Posterior vena cava (tissue), 2 donors: ENCODE measurements at places on chromosomes 2 and 18.

GRCh38 chr18:35999925-36000324 lies 27.4 kb downstream of the RMP24 start:
- DNase-seq: no peak

DNA sequence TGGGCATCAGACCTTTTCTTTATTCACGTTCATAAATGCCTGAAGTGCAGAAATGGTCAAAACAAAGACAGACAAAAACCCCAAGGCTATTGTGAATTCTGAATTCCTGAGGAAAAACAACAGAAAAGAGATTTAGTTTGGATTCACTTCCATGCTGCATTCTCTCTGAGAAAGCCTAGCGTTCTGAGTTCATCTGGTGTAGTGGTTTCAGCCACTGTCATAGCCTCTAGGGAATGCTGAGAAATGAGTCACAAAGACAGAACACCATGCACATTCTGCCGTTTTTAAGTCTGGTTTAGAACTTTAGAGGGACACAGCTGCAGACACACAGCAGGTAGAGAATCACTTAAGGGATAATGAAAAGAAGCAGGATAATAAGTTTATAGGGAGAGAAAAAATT lies 93.8 kb downstream of the LRP1B start:
- no peak for DNase-seq

DNA sequence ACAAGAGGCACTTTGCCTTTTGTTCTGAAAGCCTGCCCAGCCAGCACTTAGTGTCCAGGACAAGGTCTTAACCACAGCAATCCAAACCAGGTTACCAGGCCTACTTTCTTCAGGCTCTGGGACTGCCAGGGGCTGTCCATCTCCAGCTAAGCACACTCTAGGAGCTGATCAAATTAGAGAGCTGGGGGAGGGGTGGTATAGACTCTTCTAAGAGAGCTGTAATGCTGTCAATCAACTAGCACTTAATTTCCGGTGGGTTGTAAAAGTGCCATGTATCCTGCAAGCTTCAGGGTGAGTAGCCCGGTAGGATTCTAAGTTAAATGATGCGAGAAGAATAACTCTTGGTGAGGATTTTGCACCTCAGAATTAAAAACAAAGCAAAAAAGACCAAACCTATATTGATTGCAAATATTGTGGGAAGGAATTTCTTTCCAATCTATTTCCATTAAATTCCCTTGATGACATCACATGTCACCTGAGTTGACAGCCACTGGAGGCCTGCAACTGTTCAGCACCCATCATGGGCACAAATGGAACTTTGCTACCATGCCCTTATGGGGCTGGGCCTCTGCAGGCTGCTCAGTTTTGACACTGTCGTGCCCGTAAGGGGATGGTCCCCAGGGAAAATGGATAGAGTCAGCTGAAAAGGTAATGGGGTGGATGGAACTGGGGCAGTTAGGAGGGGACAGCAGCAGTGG lies 8.7 kb upstream of the COX7A2L start:
- DNase-seq: no peak

- DNase-seq: no peak
Observed at GRCh38 chr18:8942909-8943545, 159.5 kb upstream of the NDUFV2 start.

GRCh38 chr18:76895498-76895897 lies 73.1 kb downstream of the ZNF236 start:
- DNase-seq: no peak

GRCh38 chr2:147181351-147182029 lies 663.3 kb upstream of the ACVR2A start:
- DNase-seq: no peak

- no peak for DNase-seq
Observed at GRCh38 chr2:122145856-122146255, 390.4 kb downstream of the TSN start.

- no peak for DNase-seq
Observed at GRCh38 chr2:36366491-36367120, 11.0 kb downstream of the CRIM1 start.

- DNase-seq: no peak
Observed at GRCh38 chr18:76497021-76497420, 2.0 kb upstream of the ZNF516 start.

GRCh38 chr18:37435996-37436395 lies 129.6 kb downstream of the CELF4 start:
- DNase-seq: no peak

DNA sequence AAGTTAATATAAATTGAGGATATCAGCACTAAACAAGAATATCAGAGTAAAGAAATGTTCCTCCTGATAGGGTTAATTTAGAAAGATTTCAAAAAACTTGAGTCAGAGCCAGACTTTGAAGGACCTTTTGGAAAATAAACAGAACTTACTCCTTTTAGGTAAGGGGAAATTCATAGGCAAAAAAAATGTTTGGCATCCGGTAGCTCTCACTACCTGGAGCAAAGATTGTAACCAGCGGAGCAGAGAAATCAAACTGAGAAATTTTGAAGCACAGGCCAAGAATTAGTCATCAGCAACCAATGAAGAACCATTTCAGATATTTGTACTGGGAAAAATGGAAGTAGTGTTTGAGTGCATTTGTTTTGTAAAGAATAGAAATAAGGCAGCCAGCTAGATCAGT lies 113.0 kb downstream of the ICA1L start:
- no peak for DNase-seq

DNA sequence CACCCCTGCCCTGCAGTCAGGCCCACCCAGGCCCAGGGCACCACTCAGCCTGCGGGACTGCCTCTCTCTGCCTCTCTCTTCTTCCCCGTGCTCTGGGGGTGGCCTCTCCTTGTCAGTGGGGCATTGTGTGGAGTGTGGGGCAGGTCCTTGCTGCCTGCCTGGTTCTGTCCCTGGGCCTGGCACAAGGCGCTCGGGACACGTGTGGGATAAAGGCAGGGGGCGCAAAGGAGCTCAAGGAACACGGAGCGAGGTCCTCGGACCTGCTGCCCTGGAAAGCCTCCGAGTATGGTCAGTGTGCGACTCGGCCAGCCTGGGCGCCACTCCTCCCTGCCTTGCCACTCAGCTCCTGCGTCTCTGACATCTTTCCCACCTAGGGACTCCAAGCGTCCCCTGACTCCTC lies 262.2 kb downstream of the HDAC4 start:
- DNase-seq: no peak

DNA sequence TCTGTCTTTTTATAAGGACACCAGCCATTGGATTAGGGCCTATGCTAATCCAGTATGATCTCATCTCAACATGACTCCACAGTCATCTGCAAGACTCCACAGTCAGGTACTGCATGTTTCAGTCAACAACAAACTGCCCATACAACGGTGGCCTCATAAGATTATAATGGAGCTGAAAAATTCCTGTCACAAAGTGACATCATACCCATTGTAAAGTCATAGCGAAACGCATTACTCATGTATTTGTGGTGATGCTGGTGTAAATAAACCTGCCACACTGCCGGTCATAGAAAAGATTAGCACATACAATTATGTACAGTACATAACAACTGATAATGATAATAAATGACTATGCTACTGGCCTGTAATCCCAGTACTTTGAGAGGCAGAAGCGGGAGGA lies 102.2 kb downstream of the TEX51 start:
- no peak for DNase-seq

DNA sequence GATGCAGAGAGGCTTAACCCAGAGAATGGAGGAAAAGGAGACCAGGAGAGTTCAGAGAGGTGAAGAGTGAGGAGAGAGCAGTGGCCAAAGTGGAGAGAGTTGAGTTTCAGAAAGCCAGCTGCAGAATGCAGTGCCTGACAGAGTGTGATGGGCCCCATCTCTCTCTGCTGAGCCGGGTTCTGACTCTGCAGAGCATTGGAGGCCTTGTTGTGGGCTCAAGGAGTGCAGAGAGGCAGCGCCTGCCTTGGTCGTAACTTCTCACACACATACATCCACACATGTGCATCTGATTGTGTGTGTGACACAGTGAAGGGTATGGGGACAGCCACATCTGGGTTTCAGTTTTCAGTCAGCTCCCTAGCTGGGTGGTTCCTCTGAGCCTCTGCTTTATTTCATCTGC lies 58.8 kb downstream of the AGAP1 start:
- no peak for DNase-seq

GRCh38 chr18:78642296-78642951 lies 337.2 kb upstream of the SALL3 start:
- DNase-seq: peak; percentile 25
